ENCODE measurements at places on chromosomes 11 and 22.
A peak's percentile ranks its signal among the peaks of the same experiment; 100 is the strongest.

DNA sequence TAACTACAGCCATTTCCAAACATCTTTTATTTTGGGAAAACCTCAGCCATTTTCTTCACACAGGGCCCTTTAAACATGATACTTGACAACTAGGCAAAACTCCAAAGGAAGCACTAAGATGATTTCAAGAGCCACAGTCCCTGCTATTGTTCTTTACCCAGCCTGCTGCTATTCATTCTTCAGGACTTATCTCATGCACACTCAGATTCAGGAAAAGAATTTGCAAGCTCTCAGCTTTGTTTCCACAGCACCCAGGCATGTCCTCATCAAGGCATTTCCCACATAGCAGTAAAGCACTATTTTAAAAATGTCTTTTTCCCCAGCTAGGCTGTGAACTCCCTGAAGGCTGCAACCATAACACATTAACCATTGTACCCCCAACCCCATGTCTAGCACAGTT, 609.3 kb upstream of the CCDC90B start:
- DNase-seq = no peak

- no peak for DNase-seq
Observed at GRCh38 chr22:26170795-26171580, 1.7 kb downstream of the SEZ6L start.

DNA sequence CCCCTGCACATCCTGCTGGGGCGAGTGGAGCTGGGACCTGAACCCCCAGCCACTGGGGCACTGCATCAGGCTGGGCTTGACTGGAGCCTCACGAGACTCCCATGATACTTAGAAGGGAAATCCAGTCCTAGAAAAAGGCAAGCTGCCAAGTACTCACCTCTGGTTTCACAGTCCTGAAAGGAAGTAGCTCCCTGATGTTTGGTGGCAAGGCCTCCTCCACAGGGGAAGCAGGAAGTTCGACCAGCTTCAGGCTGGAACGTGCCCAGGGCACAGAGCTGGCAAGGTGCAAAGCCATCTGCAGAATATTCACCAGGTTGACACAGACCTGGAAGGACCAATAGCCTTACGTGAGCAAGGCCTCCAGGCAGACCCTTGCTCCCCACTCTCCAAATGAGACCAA, 26.8 kb upstream of the NRIP3 start:
- no peak for DNase-seq

GRCh38 chr22:32745251-32745995, 56.1 kb upstream of the TIMP3 start:
- no peak for DNase-seq

DNA sequence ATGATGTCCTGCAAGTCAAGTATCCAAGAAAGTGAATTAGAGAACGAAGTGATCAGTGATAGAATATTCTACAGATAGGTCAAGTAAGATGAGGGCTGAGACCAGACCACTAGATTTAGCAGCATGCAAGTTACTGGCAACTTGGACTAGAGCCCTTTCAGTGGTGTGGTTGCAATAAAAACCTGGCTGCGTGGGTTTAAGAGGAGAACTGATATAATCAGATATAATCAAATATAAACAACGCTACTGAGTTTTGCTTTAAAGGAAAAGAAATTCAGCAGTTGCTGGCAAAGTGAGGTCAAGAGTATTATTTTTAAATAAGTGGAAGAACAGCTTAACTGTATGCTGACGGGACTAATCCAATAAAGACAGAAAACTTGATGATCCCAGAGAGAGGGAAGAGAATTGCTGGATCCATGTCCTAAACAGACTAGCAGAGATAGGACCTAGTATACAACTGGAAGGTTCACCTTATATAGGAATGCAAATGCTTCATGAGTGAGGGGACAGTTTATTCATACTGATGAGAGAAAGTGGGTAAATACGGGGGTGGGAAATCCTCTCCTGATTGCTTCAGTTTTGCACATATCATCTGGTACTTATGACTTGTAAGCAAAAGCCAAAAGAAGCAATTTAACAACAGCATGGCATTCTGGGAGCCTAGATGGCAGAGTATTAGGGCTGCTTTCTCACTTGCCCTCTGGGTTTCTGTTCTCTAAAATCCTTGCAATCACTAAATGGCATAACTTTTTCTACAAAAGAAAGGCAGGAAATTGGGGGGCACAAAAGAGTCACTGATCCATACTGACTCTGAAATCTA, 146.2 kb downstream of the RBFOX2 start:
- no peak for DNase-seq

GRCh38 chr11:20559523-20560300, 39.7 kb upstream of the SLC6A5 start:
- DNase-seq = no peak

DNA sequence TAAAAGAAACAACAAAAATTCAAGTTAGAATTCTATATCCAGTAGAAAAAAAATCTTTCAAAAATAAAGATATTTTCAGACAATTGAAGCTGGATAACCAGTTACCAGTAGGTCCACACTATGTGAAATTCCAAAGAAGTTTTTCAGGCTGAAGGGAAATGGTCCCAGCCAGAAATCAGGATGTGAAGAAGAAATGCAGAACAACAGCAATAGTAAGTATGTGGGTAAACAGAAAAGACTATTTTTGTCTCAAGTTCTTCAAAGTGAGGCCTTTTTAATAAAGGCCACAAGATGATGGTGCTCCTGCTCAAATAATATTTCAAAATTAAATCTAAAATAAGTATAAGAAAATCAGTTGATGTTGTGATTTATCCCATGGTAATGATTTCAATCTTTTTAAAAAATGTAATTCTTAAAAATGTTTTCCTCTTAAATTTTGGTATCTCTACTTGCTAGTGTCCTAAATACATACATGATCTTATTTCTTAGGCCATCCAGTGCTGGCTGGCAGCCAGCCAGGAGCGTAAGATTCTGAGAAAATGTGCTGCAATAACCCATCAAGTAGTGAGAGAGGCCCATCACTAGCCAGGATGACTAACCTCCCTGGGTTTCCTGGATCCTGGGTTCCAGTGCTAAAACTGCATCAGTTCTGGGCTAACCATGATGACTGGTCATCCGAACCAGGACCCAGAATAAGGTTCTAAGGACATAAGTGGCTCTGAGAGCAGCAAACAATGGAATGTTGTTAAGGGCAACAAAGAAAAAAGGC, 15.6 kb upstream of the UCP3 start:
- DNase-seq = peak; percentile 86

DNA sequence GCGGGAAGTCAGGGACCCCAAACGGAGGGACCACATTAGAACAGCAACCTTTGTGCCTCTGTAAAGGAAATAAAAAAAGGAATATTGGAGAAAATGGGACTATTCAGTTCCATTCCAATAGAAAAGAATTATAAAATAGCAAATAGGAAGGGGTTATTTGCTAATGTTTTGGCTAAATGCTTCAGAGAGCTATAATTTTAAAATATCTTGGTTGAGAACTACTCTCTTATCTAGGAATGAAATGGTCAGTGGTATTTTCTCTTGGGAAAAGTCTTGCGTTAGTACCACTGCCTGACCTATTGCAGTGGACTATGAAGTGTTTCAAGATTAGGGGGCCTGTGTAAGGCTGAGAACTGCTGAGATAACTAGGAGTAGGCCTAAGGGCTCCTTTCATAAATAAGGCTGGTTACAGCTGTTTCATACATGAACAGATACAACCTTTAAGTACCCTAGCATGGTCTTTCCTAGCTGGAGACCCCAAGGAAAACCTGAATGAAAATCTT, 6.9 kb upstream of the WEE1 start:
- DNase-seq = no peak

DNA sequence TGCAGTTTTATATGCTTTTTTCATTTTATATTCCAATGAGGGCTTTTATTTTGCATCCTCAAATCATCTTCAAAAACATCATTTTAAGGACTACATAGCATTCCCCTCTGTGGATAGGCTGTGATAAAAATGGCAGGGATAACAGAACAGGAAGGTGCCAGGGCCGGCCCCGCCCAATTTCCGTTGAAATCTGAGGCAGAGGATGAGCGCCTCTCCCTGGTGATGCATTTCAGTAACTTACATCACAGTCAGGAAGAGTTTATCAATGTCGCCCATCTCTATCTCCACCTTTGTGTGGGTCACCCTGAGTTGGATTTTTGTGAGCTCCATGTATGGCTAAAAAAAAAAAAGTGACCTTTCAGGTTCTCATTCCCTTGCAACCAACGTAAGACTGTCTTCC, 201.6 kb downstream of the DSCAML1 start:
- no peak for DNase-seq

- DNase-seq = no peak
Observed at GRCh38 chr11:62622476-62623089, 797 bp upstream of the B3GAT3 start.

GRCh38 chr22:39527481-39527961, 5.0 kb downstream of the RPS19BP1 start:
- no peak for DNase-seq

GRCh38 chr11:44829838-44830237, 103.1 kb downstream of the TSPAN18 start:
- DNase-seq = peak; percentile 66

GRCh38 chr22:45317551-45318167, 7.9 kb downstream of the FAM118A start:
- DNase-seq = no peak

DNA sequence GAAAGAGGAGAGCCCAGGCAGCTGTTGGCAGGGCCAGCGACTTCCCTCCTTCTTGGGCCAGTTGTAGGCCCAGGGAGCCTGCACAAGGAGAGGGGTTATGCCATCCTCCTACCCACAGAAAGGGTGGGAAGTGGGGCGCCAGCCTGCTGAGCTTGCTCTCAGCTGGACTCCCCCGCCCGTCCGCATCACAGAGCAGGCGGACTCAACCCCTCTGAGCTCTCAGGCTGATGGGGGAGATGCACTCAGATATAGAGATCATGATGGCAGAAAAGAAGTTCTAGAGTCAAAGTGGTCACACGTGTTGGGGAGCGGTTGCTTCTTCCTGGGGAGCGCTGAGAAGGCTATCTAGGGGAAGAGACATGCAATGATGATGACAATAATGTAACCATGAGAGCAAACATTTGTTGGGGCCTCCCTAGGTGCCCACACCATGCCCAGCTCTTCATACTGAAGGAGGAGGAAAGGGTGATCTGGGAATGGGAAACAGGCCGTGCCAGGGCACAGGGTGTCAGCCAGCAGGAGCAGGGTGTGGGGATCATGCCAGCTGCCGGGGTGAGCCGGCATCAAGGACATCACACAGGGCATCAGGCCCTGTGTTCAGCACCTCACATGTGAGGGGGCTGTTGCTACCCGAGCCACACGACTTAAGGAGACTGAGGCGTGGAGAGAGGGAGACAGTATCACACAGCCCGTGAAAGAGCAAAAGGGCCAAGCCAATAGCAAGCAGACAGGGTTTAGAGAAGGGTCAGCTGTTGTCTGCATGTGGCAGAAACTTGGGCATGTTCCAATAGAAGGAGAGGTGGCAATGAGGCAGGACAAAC, 7.7 kb downstream of the SLC35E4 start:
- DNase-seq = no peak

DNA sequence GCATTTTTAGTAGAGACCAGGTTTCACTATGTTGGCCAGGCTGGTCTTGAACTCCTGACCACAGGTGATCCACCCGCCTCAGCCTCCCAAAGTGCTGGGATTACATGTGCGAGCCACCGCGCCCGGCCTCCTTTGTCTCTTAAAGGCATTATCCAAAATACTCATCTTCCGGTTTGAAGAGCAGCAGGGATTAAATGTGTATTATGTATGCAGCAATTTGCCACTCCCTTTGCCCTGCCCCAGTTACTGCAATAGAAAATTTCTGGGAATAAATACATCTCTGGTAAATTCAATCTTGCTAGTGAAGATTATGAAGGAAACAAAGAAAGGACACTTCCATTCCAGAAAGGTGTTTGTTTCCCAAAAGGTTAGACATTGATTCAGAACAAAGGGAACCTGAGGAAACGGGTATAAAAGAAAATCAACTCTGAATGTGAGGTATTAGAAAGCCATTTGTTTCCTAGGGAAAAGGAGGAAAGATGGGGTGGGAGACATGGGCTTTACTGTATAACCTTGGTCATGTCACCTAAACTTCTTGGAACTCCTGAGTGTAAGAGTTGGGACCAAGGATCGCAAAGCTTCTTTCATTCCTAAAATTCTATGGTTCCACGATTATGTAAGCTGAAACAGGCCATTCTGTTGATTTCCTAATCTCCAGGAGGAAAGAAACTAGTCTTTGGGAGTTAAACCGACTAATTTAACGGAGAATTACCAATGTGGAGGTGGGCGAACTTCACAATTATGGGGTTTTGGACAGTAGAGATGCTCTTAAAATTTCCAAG, 959 bp upstream of the HIPK3 start:
- no peak for DNase-seq

GRCh38 chr11:691710-692590, 3.1 kb downstream of the DEAF1 start:
- DNase-seq = no peak

DNA sequence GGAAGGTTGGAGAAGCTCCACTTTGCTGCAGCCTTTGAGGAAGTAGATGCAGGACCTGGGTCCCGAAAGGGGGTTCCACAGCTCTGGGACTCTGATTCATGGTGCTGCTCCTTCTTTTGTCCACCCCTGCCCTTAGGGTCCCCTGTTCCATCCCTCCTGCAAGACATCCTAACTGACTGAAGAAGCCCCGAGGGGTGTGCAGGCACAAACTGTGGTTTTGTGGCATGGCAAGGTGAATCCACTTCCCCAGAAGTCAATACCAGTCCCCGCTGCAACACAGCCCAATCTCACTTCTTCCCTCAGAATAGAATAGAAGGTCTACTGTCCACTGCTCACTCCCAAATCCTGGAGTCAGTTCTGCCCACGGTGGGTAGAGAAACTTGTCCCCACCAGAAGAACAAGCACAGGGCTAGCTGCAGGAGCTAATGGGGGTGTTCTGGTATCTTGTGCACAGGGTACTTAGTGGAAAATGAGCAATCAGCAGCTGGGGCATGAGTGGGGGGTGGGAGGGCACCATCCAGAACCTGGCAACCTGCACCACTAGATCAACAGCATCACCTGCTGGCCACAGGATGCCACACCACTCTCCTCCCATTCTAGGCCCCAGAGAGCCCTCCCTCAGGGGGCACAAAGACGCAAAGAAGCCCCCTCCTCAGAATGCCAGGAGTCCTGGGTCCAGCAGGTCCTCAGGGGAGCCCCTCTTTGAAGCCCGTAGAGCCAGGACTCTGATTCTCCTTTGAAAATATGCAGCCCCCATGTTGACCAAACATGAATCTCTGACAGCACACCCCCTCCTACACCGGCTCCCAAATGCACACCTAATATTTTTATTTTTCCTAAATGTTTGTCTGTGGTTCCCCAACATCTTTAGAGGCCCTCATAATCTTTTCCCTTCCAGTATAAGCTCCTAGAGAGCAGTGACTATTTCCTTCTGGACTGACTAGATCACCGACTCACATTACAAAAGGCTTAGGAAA, 14.1 kb downstream of the SPATA19 start:
- DNase-seq = no peak

GRCh38 chr11:88175569-88176075, 379 bp upstream of the RAB38 start:
- peak; percentile 16 for DNase-seq

DNA sequence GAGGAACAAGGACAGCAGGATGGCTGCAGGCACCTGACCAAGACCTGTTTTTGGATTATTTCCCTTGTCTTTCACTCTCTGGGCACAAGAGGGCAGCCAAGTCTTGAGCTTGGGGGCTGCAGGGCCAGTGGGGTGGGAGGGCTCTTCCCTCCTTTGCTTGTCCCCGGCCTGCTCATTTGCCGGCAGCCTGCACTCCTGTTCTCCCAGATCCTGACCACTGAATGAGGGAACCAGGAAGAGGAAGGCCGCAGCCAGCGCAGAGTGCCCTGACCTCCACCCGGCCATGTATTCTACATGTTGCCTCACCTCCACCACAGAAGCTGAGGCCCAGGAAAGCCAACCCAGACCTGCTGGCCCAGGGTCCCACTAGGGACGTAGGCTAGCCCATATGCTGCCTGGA, 15.5 kb upstream of the NNMT start:
- DNase-seq = peak; percentile 30

Data from inflammatory macrophage treated with lipopolysaccharide for 4 hours (primary cell).